Activated CD8-positive, alpha-beta memory T cell treated with anti-CD3 and anti-CD28 coated beads for 1 hour (primary cell): ENCODE measurements at places on chromosomes 2 and 18.

DNA sequence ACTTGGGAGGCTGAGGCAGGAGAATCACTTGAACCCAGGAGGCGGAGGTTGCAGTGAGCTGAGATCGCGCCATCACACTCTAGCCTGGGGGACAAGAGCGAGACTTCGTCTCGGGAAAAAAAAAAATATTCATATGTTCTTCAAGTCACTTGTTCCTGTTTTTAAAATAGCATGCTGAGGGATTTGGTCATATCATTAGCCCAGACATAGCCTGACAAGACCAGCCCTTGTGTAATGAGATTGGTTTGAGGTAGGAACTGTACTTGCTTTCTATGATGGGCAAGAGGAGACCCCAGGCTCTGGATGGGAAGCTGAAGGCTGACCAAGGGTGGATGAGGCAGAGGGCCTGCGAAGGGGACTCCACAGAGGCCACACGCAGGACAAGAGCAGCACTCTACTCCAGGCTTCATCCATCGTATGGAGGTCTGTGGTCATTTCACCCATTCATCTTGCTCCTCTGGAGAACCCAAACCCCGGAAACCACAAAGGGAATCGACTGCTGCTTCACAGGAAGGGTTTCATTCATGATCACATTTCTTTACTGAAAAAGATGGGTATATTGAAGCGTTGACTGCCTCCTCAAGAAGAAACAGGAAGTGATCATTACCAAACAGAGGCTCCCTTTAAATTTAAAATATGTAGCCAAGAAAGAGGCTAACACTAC, 87.1 kb upstream of the ZNF397 start:
- DNase-seq = no peak

DNA sequence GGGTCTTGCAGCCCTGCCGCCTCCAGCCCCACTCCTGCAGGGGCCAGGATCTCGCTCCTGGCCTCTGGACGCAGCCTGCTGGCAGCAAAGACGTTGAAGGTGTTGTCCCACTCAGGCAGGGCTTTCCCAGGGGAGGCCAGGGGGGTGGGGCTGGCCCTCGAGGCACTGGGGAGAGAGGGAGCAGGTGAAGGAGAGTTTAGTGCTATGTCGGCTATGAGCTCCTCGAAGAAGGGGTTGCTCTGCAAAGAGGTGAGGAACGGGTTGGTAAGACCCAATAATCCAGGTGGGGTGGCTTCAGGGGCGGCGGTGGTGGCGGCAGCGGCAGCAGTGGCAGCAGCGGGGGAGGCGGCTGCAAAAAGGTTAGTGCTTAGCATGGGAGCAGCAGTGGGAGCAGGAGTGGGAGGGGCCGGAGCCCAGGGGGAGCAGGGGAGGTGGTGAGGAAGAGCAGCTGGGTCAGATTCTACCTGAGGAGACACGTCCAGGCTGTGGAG, 9.7 kb upstream of the SFXN5 start:
- no peak for DNase-seq

DNA sequence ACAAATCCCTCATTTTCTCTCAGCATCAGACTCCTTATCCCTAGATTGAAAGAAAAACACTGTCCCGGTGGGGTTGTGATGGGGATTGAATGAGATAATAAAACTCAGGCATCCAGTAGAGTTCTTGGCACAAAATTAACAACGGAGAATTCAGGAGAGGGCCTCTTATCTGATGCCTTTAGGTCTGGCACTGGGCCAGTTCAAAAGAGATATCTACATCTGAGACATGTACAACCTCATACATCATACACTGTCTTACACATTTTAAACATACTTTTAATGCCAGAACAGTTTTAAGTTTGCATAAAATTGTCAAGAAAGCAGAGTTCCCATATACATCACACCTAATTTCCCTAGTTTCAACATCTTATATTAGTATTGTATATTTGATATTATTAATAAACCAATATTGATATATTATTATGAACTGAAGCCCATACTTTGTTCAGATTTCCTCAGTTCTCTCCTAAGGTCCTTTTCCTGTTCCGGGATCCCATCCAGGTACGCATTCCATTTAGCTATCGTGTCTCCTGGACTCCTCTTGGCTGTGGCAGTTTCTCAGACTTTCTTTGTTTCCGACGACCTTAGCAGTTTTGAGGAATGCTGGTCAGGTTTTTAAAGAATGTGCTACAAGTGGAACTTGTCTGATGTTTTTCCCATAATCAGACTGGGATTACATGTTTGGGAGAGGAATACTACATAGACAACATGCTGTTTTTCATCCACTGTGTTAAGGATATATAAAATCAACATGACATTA, 27.8 kb downstream of the NXPH2 start:
- no peak for DNase-seq

GRCh38 chr2:38065502-38066135, 10.3 kb downstream of the CYP1B1 start:
- no peak for DNase-seq

GRCh38 chr18:25518716-25519053, 166.7 kb upstream of the ZNF521 start:
- no peak for DNase-seq

GRCh38 chr2:10810202-10811161, 2.1 kb downstream of the PDIA6 start:
- no peak for DNase-seq

DNA sequence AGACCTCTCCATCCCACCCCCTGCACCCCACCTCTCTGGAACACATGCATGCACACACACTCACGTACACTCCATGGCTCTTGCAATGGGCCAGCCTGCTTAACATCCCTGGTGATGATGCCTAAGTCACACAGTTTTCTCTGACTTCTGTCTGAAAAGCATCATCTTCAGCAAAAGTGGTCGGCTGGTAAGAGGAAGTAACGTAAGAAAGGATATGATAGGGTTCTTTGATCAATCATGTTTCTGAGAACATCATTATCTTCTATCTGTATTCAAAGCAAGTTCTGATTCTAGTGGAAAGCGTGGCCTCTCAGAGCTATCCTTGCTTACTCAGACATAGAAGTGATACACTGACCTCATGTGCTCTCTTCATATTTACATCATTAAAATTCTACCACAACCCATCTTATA, 11.4 kb upstream of the NDUFV2 start:
- DNase-seq = no peak

DNA sequence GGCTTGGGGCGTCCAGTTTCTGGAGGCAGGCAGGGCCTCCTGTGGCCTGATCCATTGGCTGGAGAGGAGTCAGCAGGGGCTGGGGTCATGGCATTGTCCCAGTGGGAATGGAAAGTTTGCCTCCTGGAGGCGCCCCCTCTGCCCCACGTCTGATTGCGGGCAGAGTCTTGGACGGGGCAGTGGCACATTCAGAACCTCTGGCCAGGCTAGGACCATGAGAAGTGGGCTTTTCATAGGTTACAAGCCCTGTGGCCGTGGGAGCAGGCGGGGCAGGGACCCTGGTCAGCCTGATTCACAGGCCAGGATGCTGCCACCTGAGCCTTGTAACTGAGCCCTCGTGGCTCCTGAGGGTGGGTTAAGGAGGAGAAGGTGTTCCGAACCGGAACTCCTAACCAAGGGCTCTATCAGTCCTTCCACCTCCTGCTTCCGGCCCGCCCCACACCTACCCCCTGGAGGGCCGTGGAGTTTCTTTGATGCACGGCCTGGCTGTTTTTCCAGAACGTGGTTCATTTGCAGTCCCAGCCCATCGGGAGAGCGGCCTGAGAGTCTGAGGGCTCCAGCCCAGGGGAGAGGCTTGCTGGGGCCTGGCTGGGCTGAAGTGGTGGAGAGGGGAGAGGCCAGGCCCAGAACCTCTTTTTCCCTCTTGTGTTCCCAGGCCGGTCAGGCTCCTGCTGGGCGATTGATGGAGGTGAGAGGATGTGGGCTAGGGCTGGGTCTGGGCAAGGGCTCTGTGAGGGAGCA, 43.9 kb upstream of the PLB1 start:
- no peak for DNase-seq
